Stimulated activated CD4-positive, alpha-beta T cell treated with anti-CD3 and anti-CD28 coated beads, Interleukin-4, amount 100 ng/mL, for 1 hour (primary cell): ENCODE measurements at places on chromosomes 3 and 15.

GRCh38 chr3:76352051-76352450, 566.7 kb upstream of the ZNF717 start:
- DNase-seq = no peak

DNA sequence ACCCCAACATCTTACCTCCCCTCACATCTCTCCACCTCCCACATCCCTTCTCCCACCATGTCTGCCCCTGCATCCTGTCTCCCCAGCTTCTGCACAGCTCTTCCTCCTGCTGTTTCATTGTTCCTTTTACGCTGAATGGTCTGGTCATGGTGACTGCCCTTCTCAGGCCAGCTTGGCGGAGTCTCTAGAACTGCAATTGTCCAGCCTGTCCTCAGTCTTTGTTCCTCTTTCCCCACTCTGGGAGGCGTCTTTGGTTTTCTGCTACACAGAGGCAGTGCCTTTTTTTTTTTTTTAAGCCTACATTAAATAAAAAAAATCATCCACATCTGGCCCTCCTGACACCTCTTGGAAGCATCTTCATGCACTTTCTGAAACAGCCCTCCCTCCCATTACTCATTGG, 49.1 kb upstream of the SEC22A start:
- DNase-seq = no peak

DNA sequence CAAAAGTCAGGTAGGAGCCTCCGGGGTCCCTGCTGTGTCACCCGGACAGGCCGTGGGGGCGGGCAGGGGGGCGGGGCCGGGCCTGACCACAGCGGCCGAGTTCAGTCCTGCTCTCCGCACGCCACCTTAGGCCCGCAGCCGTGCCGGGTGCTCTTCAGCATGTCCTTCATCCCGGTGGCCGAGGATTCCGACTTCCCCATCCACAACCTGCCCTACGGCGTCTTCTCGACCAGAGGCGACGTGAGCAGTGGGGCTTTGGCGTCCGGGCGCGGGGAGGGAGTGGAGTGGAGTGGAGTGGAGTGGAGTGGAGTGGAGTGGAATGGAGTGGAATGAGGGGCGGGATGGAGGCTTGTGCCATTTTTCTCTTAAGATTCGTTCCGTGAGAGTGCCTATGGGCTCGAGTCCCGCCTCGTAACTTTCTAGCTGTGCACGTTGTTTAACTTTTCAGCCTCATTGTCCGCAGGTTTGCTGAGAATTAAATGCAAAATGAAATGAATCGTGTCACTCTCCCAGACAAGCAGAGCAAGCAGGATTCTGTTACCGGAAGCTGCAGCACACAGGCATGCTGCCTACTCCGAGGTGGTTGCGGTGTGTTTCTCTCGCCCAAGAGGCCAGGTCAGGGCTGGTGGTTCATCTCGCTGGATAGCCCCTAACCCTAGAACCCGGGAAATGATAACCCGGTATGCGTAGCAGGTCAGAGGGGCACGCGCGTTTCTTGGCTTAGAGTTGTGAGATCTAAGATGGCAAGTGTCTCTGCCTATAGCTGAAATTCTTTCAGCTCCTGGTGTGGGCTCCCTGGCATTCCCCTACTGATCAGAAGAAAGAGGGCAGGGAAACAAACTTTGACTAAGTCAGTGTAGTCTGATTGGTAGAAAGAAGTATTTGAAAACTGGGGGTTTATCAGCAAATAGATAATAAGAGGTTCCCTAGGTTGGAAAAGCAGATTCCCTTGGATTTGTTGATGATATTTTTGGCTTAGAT, at the start of gene FAH:
TSS of gene FAH (plus strand) at position 104 of the 981 bp plus-strand sequence. CDS start at position 160, 56 bp downstream.
- peak; percentile 31 for DNase-seq

- DNase-seq = peak; percentile 8
Measured at GRCh38 chr15:101773496-101774100, 29.7 kb upstream of the OR4F6 start.

DNA sequence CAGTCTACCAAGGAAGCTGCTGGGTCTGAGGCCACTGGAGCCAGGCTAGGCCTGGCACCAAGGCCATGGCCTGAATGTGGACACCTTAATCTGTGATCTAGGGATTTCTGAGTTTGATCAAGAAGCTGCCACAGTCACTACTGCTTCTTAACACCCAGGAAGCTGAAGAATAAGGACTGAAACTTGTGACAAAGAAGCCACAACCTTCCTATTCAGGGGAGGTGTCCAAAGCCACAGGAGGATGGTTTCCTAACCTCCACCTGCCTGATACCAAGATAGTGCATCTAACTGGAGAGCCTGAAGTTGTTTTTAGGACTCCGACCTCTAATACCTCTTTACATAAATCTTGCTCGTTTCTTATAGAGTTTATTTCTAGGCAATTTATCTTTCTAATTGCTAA, 5.5 kb upstream of the ANO10 start:
- DNase-seq = no peak

DNA sequence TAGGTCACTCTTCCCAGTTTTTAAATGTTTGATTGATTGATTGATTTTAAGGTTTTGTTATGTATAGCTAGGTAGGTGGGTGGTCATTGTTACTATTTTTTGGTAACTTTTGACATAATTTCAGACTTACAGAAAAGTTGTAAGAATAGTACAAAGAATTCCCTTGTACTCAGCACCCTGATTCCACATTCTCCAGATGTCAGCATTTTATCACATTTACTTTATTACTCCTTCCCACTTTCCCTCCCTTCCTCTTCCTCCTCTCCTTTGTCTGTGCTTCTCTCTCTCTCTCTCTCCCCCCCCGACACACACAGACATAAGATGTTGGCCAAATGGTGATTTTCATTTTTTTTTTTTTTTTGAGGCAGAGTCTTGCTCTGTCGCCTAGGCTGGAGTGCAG, 14.8 kb downstream of the IDH3A start:
- no peak for DNase-seq
